PC-3 (cell line): ENCODE measurements at places on chromosomes 5 and 9.

DNA sequence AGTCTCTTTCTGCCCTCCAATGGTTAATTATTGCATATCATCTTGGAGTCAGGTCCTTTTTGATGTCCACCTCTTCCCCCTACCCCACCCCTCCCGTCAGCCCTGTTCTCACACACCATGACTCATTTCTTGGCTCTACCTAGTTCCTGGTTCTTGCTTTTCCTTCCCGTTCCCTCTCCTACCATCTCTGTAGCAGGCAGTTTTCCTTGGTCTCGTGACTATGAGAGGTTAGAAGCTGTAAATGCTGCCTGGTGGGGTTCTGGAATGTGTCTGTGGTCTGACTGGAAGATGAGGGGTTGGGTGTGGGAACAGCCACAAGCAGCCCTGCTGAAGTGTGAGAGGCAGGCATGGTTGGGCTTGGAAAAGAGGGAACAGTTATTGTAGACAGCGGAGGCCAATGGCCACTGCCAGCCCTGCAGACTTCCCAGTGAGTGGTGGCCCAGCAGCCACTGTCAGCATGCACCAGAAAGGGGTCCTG lies 18.2 kb downstream of the SLC22A5 start:
- DNase-seq = peak; percentile 91

GRCh38 chr5:15538516-15538915 lies 38.5 kb downstream of the FBXL7 start:
- no peak for DNase-seq

DNA sequence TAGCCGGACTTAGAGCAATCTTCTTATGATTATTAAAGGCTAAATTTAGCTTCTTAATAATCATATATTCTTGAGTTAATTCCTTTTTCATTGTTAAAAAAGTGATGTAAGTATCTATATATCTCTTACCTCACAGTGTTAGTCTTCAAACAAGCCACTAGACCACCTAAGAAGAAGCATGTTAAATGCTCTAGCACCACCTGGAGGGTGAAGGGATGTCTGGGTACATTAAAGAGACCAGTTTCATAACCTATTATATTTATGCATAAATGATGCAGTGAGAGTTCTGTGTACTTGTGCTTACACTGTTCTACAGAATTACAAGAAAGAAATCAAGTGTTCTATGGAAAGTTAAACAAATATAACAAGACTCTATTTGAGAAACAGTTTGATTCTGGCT lies 55.9 kb upstream of the SLCO6A1 start:
- DNase-seq = peak; percentile 56

GRCh38 chr9:98310752-98311392 lies 55.4 kb upstream of the TBC1D2 start:
- no peak for DNase-seq

GRCh38 chr5:142587354-142587965 lies 98.4 kb downstream of the FGF1 start:
- DNase-seq = peak; percentile 63

GRCh38 chr5:99247346-99247745 lies 318.5 kb upstream of the CHD1 start:
- DNase-seq = no peak

- DNase-seq = peak; percentile 78
These were observed 109.7 kb upstream of the RETREG1 start for GRCh38 chr5:16726538-16726946.
